SHP77 (cell line): ENCODE measurements at places on chromosomes 12 and 14.

DNA sequence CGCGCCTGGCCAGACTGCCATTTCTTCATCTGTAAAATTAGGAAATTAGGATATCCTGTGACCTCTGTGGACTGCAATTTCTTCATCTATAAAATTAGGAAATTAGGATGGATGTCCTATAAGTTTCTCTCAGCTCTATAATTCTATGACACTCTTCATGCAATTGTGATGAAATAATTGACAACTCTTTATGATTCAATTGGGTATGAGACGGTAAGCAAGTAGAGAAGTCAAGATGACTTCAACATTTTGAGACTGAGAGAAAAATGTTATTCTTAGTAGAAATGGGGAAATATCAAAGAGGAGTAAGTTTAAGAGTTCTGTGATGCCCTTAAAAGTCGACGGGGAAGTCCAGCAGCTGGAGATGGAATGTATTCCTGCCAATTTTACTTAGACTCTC, 12.0 kb downstream of the KIAA0586 start:
- no peak for DNase-seq

GRCh38 chr14:74488786-74489397, 4.2 kb downstream of the NPC2 start:
- no peak for DNase-seq

DNA sequence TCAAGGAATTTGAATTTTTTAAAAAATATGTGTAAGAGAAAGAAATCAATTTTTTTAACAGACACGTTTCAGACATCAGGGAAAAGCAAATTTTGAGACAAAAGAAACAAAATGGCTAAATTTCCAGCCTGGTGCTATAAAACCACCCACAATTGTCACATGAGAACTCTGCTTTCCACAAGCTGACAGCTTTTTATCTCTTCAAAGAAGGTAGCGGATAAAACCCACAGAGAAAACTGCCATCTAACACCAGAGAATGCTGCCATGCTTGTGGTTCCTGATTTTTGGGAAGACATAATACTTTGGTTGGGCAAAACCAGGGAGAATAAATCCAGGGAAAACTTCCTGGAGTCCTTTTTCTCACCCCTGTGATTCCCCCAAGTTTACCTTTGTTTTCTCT, 10.3 kb upstream of the ITPR2 start:
- no peak for DNase-seq

DNA sequence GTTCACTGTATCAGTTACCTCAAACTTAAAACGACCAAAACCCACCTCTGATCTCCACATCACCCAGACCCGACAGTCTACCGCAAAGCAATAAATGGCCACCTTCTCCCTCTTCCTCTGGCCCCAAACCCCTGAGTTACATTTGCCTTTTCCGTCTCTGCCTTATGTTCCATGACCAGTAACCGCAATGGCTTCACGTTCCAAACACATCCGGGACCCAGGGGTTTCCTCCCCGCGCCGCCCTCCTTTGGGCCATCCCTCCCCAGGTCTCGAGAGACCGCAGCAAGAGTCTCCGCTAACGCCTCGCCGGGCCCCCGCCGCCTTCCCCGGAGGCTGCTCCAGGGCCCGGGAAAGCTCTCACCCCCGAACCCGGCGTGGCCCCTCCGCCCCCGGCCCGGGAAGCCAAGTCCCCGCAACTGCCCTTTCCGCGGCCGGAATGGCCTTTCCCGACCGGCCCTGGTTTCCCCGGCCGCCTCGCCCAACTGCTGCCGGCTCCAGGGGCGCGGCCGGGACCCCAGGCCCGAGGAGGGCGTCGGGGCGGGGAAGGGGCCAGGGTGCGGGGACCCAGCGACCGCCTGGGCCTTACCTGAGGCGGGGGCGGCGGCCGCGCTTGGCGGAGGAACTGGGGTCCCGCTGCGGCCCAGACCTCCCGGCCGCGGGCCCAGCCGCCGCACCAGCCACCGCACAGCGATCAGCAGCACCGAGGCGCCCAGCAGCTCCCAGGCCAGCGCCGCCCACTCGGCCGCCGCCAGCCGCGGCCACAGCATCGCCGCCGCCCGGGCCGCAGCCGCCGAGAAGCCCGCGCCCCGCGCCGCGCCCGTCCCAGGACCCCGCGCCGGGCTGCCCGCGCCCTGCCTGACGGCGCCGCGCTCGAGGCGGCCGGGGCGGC, at the start of gene ANKLE2:
Gene ANKLE2, minus strand, starts transcription at position 801 of the 889 bp plus-strand sequence. Its CDS starts 34 bp downstream, at position 767.
- DNase-seq = peak; percentile 38

DNA sequence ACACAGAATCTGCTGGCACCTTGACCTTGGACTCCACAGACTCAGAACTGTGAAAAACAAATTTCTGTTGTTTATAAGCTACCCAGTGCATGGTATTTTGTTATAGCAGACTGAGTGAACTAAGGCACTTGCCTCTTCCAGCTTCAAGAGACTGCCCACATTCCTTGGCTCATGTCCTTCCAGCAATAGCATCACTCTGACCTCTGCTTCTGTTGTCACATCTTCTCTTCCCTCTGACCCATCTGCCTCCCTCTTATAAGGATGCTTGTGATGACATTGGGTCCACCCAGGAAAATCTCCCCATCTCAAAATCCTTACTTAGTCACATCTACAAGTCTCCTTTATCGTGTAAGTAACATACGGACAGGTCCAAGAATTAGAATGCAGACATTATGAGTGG, 200.4 kb downstream of the PIK3C2G start:
- no peak for DNase-seq

- no peak for DNase-seq
Observed at GRCh38 chr14:43528321-43528720, 978.8 kb downstream of the FSCB start.

DNA sequence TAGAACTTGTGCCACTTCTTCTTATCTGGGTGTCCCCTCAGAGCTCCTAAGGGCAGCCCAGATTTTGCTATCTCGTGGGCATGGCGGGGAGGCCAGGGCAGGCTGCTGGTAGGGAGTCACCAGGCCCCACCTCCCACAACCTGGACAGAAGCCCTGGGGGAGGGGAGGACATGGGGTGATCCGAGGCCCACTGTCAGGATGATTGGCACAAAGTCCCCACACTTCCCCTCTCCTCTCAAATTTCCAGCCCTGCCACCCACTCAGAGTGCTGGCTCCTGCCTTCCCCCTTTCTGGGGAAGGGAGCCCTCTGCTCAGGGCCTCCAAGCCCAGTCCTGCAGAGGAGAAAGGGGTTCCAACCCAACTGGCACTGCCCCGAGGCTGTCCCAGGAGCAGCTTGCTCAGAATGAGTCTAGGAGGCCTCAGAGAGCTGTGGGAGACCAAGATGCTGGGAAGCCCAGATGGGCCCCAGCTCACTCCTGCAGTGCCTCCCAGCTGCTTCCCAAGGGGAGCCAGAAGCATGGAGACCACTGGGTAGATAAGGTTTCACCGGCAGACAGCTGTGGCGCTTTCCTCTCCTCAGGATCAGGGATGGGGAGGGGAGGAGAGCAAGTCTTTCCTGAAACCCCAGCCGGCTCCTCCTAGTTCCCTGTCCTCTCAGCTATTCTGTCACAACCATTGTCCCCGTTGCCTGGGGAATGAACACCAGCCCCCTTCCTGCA, 82.8 kb downstream of the B4GALNT3 start:
- DNase-seq = no peak

GRCh38 chr14:71625175-71625574, 307.1 kb upstream of the RGS6 start:
- no peak for DNase-seq

DNA sequence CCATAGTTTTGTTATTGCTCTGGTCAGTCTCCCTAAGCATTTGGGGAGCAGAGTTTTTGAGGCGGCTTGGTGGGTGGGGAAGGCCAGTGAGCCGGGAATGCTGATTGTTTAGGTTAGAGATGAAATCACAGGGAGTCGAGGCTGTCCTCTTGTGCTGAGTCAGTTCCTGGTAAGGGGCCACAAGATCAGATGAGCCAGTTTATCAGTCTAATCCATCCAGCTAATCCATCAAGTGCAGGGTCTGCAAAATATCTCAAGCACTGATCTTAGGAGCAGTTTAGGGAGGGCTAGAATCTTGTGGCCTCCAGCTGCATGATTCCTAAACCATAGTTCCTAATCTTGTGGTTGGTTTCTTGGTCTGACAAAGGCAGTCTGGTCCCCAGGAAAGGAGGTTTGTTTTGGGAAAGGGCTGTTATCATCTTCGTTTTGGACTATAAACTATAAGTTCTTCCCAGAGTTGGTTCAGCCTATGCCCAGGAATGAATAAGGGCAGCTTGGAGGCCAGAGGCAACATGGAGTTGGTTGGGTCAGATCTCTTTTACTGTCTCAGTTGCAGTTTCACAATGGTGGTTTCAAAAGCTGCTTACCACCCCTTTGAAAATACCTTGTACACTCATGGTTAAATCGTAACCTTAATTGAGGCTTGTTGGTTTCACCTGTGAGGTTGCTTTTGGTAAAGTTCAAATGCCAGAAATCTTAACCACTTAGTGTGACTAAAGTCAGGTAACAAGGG, 33.6 kb upstream of the HIGD1C start:
- DNase-seq = no peak

GRCh38 chr12:2165021-2165420, 112.2 kb downstream of the CACNA1C start:
- no peak for DNase-seq

DNA sequence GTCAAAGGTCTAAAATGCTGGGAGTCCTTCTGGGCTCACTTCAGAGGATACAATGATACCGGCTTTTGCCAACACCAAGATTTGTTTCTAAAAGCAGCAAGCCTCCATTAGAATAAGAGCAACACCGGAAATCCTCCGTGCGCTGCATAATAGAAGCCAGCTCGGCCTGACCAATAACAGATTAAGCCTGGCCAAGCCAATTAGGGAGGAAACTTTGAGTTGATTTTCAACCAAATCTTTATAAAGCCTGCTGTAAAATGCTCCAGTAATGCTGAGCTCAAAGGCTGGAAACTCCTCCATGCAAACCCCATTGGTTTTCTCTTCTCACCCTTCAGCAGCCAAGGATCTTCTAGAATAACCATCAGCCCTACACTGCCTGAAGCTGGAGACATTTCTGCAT, 150.1 kb downstream of the NTF3 start:
- DNase-seq = no peak

GRCh38 chr14:96799489-96800054, 2.4 kb downstream of the VRK1 start:
- DNase-seq = no peak

GRCh38 chr12:14716848-14717444, 20.5 kb upstream of the GUCY2C start:
- no peak for DNase-seq

DNA sequence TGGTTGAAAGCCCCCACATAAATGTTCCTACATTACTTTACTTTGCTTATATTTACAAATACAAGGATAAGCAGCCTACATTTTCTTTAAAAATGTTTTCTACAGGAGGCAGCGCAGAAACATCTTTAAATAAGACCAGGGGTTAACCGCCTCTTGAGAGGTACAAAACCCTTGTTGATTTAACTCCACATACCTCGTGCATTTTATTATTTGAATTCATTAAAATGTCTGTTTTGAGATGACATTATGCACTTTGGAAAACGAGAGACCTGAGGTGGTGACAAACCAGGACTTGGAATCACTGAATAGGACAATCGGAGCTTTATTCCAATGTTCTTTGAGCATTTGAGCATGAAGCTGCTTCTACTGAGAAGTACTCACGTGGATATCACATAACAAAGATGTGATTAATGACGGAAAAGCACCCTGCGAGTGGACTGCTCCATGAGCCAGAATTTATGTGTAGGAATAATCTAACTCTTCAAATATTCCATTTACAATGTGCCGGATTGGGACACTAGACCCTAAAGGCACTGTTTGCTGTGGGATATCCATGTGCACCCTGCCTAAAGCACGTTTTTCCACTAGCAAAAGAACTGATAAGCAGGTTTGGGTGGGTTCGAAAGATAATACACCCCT, 746 bp upstream of the DUSP16 start:
- no peak for DNase-seq

DNA sequence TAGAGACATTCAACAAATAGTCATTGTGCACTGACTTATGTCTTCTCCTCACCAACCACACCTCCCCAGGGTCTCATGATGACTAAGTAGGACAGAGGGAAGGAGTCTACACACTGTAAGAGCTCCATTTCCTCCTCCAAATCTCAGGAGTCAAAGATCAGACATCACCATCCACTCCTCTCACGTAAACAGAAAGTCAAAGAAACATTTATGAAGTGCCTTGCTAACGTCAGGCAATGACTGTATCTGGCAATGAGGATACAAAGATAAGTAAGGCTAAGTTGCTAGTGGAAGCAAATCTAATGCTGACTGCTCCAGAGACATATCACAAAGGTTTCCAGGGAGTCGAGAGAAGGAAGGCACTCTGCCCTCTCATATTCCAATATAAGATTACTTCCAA, 88.9 kb downstream of the SLC2A13 start:
- no peak for DNase-seq

GRCh38 chr14:81516986-81517797, 16.5 kb downstream of the SEL1L start:
- DNase-seq = no peak

DNA sequence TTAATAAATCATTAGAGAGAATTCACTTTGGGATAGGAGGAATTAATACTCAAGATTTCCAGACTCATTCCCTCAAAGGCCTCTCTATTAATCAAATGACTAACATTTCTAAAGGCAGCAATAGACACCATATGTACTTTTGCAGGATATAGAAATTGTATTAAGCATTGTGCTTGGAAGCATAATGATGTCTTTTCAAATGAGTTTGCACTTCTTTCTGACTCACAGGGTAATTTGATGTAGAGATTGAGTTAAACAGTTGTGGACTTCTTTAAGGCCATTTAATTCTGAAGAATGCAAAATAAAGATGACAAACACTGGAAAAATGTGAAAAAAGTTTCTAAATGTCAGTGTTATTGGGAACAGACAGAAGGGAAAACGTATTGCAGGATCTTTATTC, 63.4 kb upstream of the CSRP2 start:
- no peak for DNase-seq

DNA sequence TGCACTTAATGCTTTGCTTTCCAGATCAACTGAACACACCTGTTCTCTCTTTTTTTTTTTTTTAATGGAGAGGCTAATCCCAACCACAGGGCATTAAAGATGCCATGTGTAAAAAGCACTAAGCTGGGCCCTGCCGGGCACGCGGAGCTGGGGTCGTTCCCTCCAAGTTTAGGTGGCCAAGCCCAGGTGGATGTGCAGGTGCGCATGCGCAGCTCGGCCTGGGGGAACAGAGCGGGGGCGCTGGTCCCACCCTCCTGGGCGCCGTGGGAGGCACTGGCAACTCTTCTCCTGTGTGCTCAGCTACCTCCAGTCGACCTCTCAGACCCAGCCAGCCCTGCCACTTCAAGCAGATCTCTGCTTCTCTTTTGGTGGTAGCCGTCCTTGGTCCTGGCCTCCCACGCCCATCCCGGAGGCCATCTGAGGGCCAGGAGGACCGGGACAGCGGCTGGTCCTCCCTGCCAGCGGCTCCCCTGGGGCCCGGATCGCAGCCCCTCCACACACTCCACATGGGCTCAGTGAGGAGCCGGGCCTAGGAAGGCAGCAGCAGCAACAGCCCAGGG, 679.3 kb downstream of the BCL11B start:
- DNase-seq = no peak

GRCh38 chr12:132151766-132152410, 7.6 kb downstream of the NOC4L start:
- no peak for DNase-seq
